ENCODE measurements at places on chromosomes 6 and 20. TPM values are rescaled to one million over a fixed set of nuclear protein-coding genes. Genes with fewer than 3 reads are reported as not detected.

DNA sequence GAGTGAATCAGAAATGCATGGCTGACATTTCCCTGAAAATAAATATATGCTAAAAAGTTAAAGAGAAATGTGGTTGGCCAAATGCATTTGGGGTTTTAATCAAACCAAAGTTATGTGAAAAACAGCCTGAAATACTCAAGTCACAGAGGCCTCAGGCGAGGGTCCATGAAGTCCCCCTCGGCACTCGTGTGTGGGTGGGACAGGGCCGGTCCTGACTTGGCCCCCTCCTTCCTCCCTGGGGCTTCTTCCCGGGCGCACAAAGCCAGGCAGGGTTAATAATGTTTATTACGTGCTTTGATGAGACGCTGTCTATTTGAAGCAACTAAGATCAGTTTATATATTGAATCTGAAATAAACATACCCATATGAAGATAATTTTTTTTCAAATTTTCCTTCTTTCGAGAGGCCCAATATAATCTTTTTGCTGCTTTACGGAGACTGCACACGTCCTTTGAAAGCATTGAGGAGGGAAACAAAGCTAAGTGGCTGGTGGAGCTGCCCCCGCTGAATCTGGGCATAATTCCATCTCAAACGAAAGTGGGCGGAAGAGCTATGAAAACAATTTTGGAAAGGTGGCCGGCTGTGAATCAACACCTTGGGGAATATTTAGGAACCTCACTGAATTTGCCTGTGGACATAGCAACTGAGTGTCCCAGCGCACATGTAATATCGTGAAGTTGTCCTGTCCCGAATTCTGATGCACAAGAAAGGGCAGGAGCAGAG is 55.8 kb upstream of the SMOC2 start:
- DNase-seq = no peak

- no peak for DNase-seq
Observed at GRCh38 chr6:152423216-152424103, 213.7 kb downstream of the SYNE1 start.

GRCh38 chr6:161437851-161438250 is 164.0 kb upstream of the AGPAT4 start:
- DNase-seq = no peak

- DNase-seq = no peak
Observed at GRCh38 chr20:36017048-36017951, 48.9 kb downstream of the CNBD2 start.

DNA sequence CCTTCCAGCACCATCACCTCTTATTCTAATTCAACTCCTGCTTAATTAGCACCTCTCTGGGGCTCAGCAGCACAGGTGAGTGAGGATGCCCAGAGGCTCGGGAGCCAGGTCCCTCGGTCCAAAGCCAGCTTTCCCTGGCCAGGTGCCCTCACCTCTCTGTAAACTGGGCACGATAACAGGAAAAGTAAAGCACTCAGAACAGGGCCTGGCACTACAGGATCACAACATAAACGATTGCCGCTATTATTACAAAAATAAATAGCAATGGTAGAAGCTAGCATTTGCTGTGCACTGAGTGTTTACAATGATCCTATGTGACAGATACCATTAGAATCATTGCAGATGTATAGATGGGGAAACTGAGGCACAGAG is 2.6 kb downstream of the BPIFB2 start:
- DNase-seq = no peak

Gene ANKRD66
- not detected for total RNA-seq

GRCh38 chr6:4316867-4317400 is 181.6 kb upstream of the ECI2 start:
- DNase-seq = no peak
